CD8-positive, alpha-beta memory T cell (primary cell): ENCODE measurements at places on chromosomes 5 and 9. TPM values are rescaled to one million over a fixed set of nuclear protein-coding genes. Genes with fewer than 3 reads are reported as not detected.

DNA sequence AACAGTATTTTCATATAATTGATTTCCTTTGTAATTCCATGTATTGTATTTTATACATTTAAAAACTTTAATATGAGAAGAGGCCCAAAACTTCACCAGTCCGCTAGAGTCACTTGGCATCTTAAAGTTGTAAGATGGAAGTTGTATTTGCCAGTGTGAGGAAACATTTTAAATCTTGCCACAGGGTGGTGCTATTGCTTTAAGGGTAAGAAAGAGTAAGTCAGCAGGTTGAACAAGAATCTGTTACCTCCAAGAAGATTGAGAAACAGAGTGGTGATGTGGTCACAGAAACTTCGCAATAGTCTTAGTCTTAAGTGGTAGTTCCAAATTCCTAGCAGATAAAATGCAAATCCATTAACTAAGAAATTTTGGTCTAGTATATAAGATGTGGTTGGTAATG is 39.8 kb upstream of the RANBP6 start:
- H3K4me1 ChIP-seq = peaks cover 4% of the 10 kb centered on the region
- no peak overlapping the region for H3K4me3 ChIP-seq
- no peaks in the 10 kb centered on the region for H3K36me3 ChIP-seq
- no peak for DNase-seq

The TDRD7 gene
- 6.1 TPM for total RNA-seq

DNA sequence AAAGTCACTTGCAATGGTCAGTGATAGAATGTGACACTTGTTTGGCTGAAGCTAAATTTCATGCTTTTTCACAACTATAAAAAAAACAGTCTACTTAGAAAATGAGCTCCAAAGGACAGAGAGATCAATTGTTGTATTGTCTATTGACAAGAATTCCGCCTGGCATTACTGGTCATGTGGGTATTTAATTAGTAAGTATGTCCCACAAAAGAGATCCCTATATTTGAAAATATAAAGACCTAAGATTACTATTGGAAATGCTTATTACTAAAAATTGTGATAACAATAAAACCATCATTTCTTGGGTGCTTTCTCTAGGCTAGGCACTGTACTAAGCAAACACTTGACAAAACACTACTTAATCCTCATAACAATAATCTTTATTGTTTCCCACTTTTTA is 745.2 kb upstream of the C9orf72 start:
- H3K36me3 ChIP-seq = no peaks in the 10 kb centered on the region
- H3K27me3 ChIP-seq = no peaks in the 10 kb centered on the region
- no peaks in the 10 kb centered on the region for H3K4me1 ChIP-seq
- H3K27ac ChIP-seq = no peak overlapping the region
- DNase-seq = no peak
- no peak overlapping the region for H3K4me3 ChIP-seq

The AKNA gene
- total RNA-seq = 126 TPM

DNA sequence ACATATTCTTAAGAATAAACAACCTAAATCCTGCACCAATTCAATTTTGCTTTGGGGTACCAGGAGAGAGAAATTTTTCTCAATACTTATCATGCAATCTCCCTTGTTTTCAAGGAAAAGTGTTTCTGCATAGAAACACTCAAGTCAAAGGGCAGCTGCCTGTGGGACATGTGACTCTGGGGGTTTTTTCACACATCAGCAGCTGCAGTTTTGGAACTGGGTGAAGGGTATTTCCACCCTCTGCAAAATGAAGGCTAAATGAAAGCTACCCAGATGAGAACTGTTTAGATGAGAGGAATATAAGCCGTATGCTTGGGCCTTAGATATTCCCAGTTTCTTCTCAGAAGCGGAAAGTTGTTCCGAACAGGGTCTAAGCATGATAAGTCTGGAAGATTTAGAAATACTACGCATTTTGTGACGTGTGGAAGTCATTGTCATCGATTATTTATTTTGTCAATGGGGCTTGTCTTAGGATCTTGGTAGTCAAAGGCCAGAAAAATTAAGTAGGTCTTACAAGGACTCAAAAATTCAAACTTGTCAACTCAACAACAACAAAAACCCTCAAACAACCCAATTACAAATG is 64.3 kb upstream of the BOD1 start:
- H3K27ac ChIP-seq = no peak overlapping the region
- DNase-seq = no peak
- no peaks in the 10 kb centered on the region for H3K4me1 ChIP-seq
- H3K27me3 ChIP-seq = no peaks in the 10 kb centered on the region

The SLC6A19 gene
- total RNA-seq = not detected

The SEC61B gene
- 195 TPM for total RNA-seq

- no peak for DNase-seq
- no peak overlapping the region for H3K27ac ChIP-seq
- H3K4me3 ChIP-seq = no peak overlapping the region
- H3K36me3 ChIP-seq = no peaks in the 10 kb centered on the region
Measured at GRCh38 chr9:109286571-109286977, 34.3 kb downstream of the EPB41L4B start.

GRCh38 chr5:16755641-16756040 is 138.8 kb upstream of the RETREG1 start:
- no peaks in the 10 kb centered on the region for H3K27me3 ChIP-seq
- no peaks in the 10 kb centered on the region for H3K36me3 ChIP-seq
- no peak overlapping the region for H3K27ac ChIP-seq
- H3K4me3 ChIP-seq = no peak overlapping the region

The CATSPER3 gene
- total RNA-seq = 0.29 TPM

- no peak for DNase-seq
- H3K36me3 ChIP-seq = no peaks in the 10 kb centered on the region
- H3K27ac ChIP-seq = no peak overlapping the region
- no peaks in the 10 kb centered on the region for H3K27me3 ChIP-seq
- H3K4me1 ChIP-seq = no peaks in the 10 kb centered on the region
Measured at GRCh38 chr5:125812651-125813050, 610.6 kb upstream of the GRAMD2B start.

DNA sequence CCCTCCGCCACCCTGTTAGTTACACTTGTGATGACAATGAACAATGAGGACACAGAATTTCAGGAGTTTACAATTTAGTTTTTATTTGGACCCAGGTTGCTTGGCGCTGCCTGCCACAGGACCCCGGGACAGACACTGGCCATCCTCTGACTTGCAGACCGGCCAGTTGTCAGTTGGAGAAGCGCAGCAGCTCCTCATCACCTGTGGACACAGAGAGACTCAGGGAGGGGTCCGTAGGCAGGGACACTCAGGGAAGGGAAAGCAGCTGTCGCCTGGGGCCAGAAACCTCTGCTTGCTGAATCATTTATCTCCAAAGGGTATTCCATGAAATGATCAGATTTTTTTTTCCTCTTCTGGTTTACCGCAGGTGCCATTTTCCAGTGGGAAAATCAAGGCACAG is 18.0 kb downstream of the AMBP start:
- no peaks in the 10 kb centered on the region for H3K27me3 ChIP-seq
- H3K4me3 ChIP-seq = no peak overlapping the region
- no peak overlapping the region for H3K27ac ChIP-seq
- no peaks in the 10 kb centered on the region for H3K36me3 ChIP-seq

DNA sequence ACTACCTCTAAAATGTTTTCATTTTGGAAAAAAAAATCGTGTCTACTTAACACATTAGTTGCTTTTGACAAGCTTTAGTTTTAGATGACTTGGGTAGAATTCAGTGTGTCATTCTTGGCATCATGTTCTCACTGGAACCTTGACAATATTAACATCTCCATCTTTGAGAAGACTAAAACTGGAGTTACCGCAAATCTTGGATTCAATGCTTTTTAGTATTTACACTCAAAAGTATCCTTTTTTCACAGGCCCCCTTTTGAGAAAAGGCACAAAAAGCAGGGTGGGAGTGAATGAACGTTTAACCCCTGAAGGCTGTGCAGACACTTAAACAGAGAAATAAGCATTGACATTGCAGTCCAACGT is 549.1 kb downstream of the CSNK1G3 start:
- no peak overlapping the region for H3K27ac ChIP-seq
- no peak for DNase-seq
- H3K27me3 ChIP-seq = no peaks in the 10 kb centered on the region
- no peaks in the 10 kb centered on the region for H3K36me3 ChIP-seq
- no peak overlapping the region for H3K4me3 ChIP-seq
- H3K4me1 ChIP-seq = no peaks in the 10 kb centered on the region

GRCh38 chr5:6775571-6775970 is 62.3 kb downstream of the TENT4A start:
- no peak overlapping the region for H3K27ac ChIP-seq
- no peaks in the 10 kb centered on the region for H3K36me3 ChIP-seq
- H3K4me3 ChIP-seq = no peak overlapping the region
- DNase-seq = no peak
- no peaks in the 10 kb centered on the region for H3K4me1 ChIP-seq
- no peaks in the 10 kb centered on the region for H3K27me3 ChIP-seq

- no peak overlapping the region for H3K27ac ChIP-seq
- DNase-seq = no peak
- H3K27me3 ChIP-seq = no peaks in the 10 kb centered on the region
- H3K4me3 ChIP-seq = no peak overlapping the region
- no peaks in the 10 kb centered on the region for H3K4me1 ChIP-seq
Measured at GRCh38 chr5:151719228-151720000, 32.7 kb upstream of the SPARC start.

The CYLC2 gene
- total RNA-seq = not detected

- H3K27ac ChIP-seq = no peak overlapping the region
- no peak overlapping the region for H3K4me3 ChIP-seq
- H3K27me3 ChIP-seq = no peaks in the 10 kb centered on the region
- H3K36me3 ChIP-seq = no peaks in the 10 kb centered on the region
Measured at GRCh38 chr9:14907696-14908095, 2.5 kb downstream of the FREM1 start.

- H3K36me3 ChIP-seq = no peaks in the 10 kb centered on the region
- H3K4me3 ChIP-seq = no peak overlapping the region
- no peak for DNase-seq
- no peaks in the 10 kb centered on the region for H3K4me1 ChIP-seq
- H3K27ac ChIP-seq = no peak overlapping the region
Measured at GRCh38 chr5:129073111-129073510, 21.4 kb upstream of the ISOC1 start.

GRCh38 chr9:72371151-72371550 is 6.1 kb upstream of the ZFAND5 start:
- H3K27ac ChIP-seq = no peak overlapping the region
- no peak for DNase-seq
- H3K4me3 ChIP-seq = no peak overlapping the region
- H3K4me1 ChIP-seq = no peaks in the 10 kb centered on the region
- no peaks in the 10 kb centered on the region for H3K27me3 ChIP-seq

GRCh38 chr9:122364783-122365150 is 6.1 kb upstream of the PTGS1 start:
- DNase-seq = no peak
- no peak overlapping the region for H3K27ac ChIP-seq
- H3K36me3 ChIP-seq = no peaks in the 10 kb centered on the region
- no peaks in the 10 kb centered on the region for H3K4me1 ChIP-seq
- no peak overlapping the region for H3K4me3 ChIP-seq

DNA sequence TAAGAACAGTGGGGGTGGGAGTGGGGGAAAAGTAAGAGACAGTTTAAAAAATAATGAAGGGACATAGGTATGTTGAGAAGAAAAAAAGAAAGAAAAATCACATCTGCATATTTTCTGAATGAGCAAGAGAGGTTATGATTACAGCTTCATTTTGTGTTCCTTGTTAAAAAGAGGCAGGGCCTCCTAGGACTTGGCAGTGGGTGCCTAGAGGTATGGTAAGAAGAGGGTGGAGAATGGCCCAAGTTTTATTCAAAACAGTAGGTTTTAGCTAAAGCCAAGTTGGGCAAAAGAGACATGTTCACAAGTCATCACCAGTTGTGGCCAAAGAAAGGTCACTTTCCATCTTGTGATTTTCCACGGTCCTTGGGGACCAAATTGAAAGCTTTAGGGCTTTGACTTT is 643.4 kb downstream of the CCDC171 start:
- DNase-seq = no peak
- no peak overlapping the region for H3K27ac ChIP-seq
- H3K4me3 ChIP-seq = no peak overlapping the region
- H3K4me1 ChIP-seq = no peaks in the 10 kb centered on the region
- no peaks in the 10 kb centered on the region for H3K36me3 ChIP-seq

The TUSC1 gene
- not detected for total RNA-seq

DNA sequence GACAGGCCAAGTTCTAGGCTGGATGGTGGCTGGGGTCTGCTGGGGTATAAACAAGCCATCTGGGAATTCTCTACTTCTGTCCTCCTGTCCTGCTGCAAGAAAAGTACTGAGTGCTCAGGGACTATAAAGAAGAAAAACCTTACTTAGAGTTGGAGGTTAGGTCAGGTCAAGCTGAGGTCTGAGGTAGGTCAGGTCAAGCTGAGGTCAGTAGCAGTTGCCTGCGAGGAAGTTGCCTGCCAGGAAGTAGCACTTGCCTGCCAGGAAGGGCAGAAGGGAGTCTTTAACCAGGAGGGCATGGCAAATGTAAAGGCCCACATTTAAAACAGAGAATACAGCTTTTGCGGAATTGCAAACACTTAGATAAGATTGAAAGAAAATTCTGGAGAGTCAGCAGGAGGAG is 51.3 kb upstream of the PRLR start:
- DNase-seq = no peak
- H3K27ac ChIP-seq = no peak overlapping the region
- H3K4me1 ChIP-seq = no peaks in the 10 kb centered on the region

The PCDHA8 gene
- not detected for total RNA-seq

The LECT2 gene
- not detected for total RNA-seq

GRCh38 chr5:44911501-44911900 is 102.8 kb downstream of the MRPS30 start:
- H3K4me1 ChIP-seq = no peaks in the 10 kb centered on the region
- DNase-seq = no peak
- no peak overlapping the region for H3K4me3 ChIP-seq

- no peaks in the 10 kb centered on the region for H3K36me3 ChIP-seq
- H3K27ac ChIP-seq = no peak overlapping the region
- no peaks in the 10 kb centered on the region for H3K4me1 ChIP-seq
- no peak overlapping the region for H3K4me3 ChIP-seq
- H3K27me3 ChIP-seq = peaks cover 6% of the 10 kb centered on the region
- DNase-seq = no peak
Measured at GRCh38 chr5:135493406-135494180, 41.4 kb upstream of the TIFAB start.

The ANKRD31 gene
- 0.64 TPM for total RNA-seq

The FGF18 gene
- total RNA-seq = 0.22 TPM

The ERAP2 gene
- total RNA-seq = 37.0 TPM

The FOXD4L5 gene
- total RNA-seq = not detected

GRCh38 chr9:133770076-133770777 is 32.1 kb upstream of the SARDH start:
- no peak overlapping the region for H3K27ac ChIP-seq
- no peak overlapping the region for H3K4me3 ChIP-seq
- H3K27me3 ChIP-seq = no peaks in the 10 kb centered on the region
- no peak for DNase-seq
- H3K36me3 ChIP-seq = no peaks in the 10 kb centered on the region

The HTR4 gene
- not detected for total RNA-seq
